ENCODE measurements at places on chromosomes 5 and 9.

DNA sequence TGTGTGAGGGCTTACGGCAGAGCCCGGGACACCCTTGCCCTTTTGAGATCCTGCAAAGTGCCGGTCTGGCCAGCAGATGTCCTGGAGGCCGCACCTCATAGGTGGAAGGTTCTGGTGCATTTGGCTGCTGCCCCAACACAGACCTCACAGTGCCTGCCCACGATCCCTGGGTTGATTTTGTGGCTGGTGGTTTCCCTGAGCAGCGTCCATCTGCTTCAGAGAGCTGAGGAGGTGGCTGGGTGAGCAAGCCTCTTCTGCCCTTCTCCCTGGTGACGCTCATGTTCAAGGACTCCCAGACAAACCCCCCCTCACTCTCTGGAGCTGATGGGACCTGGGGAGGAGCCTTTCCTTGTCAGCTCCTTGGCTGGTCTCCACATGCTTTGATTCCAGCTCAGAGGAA, 18.9 kb downstream of the BNIP1 start:
- no peak for DNase-seq

- no peak for DNase-seq
Measured at GRCh38 chr9:106958955-106959657, 96.1 kb downstream of the ZNF462 start.

GRCh38 chr5:103849934-103850333, 287.3 kb upstream of the NUDT12 start:
- DNase-seq: no peak

DNA sequence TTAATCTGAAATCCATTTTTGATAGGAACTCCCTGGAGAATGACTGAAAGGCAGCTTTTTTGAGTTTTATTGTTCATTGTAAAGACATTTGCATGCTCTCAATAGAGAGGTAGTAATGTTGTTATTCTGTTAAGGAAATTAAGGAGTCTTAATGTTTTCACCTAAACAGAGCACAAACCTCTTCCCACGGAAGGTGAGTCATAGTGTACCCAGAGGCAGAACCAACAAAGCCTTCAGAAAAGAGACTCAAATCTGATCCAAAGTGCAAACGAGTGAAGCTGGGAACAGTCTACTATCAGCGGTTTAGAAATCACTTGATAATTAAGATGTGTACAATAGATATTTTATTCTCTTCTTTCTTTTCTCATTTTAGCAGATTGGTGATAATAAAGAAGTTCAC, 470.5 kb downstream of the PLK2 start:
- DNase-seq: no peak

DNA sequence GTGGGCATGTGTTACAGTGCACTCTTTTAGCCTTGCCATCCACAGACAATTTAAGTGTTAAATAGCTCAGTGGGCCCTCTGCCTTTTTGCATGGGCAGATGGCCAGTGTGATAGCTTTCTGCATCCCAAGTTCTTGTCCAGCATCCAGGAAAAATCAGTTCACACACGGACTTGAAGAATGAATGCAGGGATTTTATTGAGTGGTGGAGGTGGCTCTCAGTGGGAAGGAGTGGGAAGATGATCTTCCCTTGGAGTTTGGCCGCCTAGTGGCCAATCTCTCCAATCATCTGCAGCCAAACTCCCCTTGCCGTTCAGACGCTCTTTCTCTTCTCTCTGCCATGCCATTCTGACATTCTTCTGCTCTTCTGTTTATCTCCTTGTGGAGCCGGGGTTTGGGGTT, 322.4 kb upstream of the GRAMD2B start:
- no peak for DNase-seq

- no peak for DNase-seq
Measured at GRCh38 chr9:136621734-136622093, 41.0 kb upstream of the EGFL7 start.

- DNase-seq: no peak
Measured at GRCh38 chr9:124000161-124000783, 11.3 kb upstream of the LHX2 start.

DNA sequence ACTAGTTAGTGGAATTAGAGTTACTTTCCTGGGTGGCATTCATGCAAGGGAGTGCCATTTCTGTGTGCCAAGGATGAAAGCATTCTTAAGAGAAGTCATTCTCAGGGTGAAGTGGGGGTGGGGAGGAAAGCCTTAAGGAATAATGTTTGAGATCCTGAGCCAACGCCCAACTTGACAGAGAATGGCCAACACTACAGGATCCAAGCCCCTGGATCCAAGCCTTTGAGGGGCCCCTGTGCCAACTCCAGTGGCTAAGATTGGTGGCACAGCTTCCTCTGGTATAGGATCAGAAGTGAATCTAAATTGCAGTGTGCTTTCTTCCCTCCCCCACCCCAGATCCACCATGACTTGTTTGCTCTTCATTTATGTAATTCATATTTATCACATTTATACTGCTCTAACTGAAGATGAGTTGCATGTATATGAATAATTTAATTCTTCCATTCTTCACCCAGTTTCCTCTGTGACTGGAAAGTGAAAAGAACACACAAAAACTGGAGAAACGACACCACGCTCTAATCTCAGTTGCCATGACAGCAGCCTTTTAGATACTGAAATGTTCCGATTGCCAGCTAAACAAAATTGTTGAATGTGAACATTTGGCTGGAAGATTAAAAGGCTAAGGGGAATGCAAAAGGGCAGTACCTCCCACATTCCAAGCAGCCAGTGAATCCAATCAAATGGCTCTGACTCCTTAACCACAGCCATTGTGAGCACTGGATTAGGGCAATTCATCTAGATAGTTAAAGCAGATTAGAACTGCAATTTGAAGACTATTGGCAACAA, 4.5 kb downstream of the ZNF608 start:
- DNase-seq: no peak

DNA sequence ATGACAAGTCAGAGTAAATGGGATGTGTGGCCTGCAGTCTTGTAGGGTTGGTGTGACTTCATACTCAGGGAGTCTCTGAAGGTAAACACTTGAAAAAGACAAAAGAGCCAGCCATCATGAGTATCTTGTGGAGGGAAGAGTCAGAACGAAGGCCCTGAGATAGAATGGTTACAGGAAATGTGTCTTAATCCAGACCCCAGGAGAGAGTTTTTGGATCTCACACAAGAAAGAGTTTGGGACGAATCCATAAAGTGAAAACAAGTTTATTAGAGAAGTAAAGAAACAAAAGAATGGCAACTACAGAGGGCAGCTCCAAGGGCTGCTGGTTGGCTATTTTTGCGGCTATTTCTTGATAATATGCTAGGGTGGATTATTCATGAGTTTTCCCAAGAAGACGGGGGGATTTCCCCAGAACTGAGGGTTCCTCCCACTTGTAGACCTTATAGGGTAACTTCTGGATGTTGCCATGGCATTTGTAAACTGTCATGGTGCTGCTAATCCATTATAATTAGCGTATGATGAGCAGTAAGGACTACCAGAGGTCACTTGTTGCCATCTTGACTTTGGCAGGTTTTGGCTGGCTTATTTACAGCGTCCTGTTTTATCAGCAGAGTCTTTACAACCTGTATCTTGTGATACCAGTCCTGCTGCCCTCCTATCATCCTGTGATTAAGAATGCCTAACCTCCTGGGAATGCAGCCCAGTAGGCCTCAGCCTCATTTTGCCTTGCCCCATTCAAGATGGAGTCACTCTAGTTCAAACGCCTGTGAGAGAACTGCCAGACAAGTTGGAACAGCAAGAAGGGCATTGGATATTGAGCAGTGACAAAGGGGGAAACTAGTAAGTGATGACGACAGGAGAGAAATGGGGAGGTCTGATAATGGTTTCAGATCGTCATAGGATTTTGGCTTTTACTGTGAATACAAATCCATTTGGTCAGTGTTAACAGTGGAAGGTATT, 34.0 kb downstream of the MTRR start:
- no peak for DNase-seq

DNA sequence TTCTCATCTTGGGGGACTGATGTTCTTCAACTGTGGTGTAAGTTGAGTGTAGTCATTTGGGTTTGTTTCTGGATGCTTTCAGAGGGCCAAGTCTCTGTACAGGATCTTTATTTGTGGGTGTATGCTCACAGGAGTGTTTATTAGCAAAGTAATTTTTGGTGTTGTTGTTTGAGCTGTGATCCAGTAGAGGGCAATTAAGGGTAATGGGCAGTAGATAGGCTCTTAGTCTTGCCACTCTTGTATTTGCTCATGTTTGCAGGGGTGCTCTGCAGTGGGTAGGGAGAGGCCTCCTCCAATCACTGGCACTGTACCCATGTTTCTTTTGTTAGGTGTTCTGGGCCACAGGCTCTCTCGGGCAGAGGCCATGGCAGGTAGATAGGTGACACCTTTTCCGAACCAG, 45.9 kb upstream of the ITGA2 start:
- DNase-seq: no peak

DNA sequence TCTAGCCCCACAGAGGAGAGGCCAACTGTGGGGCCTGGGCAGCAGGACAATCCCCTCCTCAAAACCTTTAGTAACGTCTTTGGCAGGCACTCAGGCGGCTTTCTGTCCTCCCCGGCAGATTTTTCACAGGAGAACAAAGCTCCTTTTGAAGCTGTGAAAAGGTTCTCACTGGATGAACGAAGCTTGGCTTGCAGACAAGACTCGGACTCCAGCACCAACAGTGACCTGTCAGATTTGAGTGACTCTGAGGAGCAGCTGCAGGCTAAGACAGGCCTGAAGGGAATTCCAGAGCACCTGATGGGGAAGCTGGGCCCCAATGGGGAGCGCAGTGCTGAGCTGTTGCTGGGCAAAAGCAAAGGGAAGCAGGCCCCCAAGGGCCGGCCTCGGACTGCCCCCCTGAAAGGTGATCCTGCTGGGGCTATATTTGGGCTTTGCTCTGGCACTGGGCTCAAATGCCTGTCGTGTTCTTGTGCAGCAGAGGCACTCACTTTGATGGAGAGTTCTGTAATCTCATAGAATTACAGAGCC, 39.4 kb downstream of the KDM3B start:
- DNase-seq: no peak

- no peak for DNase-seq
Measured at GRCh38 chr5:119353686-119354366, 2.0 kb upstream of the TNFAIP8 start.

DNA sequence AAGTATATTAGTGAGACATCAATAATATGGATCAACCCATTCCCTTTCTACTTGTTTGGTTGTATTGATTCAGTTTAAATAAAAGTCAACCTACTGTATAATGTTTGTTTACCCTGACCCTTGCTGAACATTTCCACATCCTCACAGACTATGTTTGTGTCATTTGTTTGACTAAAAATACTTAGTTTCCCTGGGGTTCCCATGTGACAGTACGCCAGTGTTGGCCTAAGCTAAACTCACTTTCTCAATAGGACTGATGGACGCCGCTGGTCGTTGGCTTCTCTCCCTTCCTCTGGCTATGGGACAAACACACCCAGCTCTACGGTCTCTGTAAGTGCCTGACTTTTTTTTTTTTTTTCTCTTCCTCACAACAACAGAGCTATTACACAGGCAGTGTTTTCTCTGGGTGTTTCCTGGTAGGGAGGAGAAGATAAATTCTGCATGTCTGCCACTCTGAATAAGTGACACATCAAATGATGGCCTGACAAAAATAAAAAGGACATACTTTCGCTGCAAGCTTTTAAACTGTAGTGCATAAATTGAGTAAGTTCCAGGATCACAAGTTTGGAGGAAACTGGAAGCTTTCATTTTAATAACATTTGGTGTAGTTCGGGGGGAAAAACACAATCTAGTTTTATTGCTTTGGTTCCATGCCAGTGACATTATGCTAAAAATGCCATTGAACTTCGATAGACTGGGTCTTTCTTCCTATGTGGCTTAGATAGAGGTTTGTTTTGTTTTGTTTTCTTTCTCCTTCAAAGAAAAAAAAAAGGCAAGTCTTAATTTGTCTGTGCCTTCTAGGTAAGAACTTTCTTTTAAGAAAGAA, 101.0 kb downstream of the CD180 start:
- no peak for DNase-seq

GRCh38 chr9:36840898-36841536, 193.1 kb downstream of the PAX5 start:
- no peak for DNase-seq

- no peak for DNase-seq
Measured at GRCh38 chr9:78783743-78784142, 486.8 kb downstream of the PSAT1 start.

GRCh38 chr5:107806271-107806670, 135.5 kb upstream of the EFNA5 start:
- no peak for DNase-seq

DNA sequence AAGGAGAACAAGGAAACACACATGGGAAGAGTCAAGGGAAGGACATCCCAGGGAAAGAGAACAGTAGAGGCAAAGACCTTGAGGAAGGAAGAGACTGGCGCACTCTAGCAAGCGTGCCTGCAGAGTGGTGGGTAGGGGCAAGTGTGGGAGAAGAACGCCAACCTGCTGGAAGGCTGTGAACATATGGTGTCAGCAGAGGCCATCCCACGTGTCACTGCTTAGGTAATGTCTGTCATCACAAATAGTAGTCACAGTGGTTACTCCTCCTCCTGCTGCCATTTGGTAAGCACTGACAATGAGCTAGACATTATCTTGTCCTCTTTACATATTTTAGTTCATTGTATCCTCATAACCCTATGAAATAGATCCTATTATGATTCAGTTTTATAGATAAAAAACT, 206.4 kb upstream of the TRIM32 start:
- no peak for DNase-seq

DNA sequence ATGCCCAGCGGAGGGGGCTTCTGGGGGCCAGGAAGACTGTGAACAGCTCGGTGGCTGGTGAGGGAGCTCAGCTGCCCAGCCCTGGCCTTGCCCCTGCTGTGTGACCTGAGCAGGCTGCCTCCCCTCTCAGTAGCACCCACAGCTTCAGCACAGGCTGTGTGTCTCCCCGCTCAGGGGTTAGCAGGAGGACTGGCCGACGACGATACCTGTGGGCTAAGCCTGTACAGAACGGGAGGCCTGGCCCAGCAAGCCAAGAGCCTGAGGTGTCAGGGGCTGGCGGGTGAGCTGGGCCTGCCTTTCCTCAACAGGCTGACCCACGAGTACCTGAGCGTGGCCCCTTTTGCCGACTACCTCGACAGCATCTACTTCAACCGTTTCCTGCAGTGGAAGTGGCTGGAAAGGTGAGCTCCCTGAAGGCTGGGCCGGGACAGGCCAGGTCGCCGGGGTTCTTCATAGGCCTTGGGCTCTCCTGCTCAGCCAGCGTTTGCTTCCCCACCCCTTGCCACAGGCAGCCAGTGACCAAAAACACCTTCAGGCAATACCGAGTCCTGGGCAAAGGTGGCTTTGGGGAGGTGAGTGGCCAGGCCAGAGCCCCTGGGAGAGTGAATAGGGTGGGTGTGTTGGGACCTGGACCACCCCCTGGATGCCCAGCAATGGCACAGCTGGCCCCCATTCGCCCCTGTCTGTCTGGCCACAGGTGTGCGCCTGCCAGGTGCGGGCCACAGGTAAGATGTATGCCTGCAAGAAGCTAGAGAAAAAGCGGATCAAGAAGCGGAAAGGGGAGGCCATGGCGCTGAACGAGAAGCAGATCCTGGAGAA, 6.6 kb downstream of the GRK6 start:
- DNase-seq: no peak

GRCh38 chr5:80269991-80270438, 14.2 kb upstream of the SERINC5 start:
- no peak for DNase-seq

DNA sequence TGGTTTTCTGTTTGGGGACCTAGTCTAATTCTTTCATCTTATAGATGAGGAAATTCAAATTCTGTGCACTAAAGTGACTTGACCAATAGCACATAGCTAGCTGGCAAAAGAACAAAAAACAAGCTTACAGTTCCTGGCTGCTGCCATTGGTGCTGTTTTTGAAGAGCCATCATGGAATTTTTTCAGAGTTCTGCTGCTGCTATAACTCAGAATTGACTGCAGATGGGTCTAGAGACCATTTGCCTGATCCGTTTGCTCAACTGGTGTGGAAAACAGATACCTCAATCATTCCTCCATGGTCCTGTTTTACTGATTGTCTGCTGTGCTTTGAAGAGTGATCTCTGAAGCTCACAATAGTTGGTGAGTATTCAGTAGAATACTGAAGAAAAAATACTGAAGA, 15.2 kb downstream of the FBXL7 start:
- DNase-seq: no peak

Measured in stimulated activated CD4-positive, alpha-beta T cell treated with anti-CD3 and anti-CD28 coated beads, Interleukin-2, amount 100 ng/mL, for 4 hours (primary cell).